ENCODE measurements at places on chromosomes 13 and 19. TPM values are rescaled to one million over a fixed set of nuclear protein-coding genes. Genes with fewer than 3 reads are reported as not detected.

GRCh38 chr13:26616126-26616525, 58.6 kb downstream of the WASF3 start:
- DNase-seq: peak; percentile 72

DNA sequence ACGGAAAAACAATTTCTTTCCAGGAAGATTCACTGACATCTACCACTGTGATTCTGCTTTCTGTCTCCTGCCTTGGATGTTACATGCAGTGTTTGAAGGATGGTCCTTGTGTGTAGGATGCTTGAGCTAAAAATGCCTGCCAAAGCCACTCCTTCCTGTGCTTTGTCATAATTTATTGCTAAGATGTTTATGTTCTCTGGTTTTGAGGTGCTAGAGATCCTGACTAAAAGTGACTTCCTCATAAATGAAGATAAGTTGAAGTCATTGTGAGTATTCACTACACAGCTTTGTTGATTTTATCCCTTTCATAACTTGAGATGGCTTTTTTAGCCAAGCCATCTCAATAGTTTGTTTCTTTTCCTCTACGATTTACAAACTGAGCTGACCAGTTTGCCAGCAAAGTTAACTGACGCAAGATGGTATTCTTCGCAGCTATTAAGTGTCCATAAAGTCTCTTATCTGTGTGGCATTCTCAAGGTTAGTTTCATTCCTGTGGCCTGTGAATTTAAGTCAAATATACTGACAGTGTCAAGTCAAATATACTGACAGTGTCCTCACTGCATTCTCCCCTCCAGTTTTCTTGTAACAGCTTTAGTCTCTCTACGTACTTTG, 15.7 kb upstream of the FBXL3 start:
- DNase-seq: peak; percentile 46

GRCh38 chr19:11138601-11139300, 16.8 kb downstream of the SPC24 start:
- peak; percentile 77 for DNase-seq

DNA sequence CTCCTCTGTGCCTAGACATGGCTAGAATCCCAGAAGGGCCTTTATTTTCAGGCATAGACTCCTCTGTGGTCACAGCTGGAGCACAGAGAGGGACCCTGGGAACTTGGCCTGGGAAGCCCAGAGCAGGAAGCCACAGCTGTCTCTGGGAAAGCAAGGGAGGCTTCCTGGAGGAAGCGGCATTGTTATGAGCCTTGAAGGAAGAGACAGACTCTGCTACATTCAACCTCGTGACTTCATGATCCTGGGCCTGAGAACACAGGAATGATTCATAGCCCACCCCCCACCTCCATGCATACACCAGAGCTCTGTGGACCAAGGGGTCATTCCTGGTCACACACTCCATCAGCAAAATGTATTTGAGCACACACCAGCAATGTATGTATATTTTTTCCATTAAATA, 8.6 kb downstream of the RDH8 start:
- peak; percentile 26 for DNase-seq

DNA sequence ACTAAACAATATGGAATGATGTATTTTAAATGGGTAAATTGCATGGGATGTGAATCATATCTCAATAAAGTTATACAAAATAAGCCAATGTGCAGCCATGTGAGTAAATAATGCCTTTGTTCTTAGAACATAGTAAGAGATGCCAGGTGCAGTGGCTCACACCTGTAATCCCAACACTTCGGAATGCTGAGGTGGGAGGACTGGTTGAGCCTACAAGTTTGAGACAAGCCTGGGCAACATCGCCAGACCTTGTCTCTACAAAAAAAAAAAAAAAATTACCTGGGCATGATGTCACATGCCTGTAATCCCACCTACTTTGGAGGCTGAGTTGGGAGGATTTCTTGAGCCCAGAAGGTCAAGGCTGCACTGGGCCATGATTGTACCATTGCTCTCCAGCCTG, 230.7 kb downstream of the RFC3 start:
- DNase-seq: no peak

- DNase-seq: no peak
Measured at GRCh38 chr19:16139752-16140151, 3.7 kb upstream of the HSH2D start.

- peak; percentile 93 for DNase-seq
Measured at GRCh38 chr13:50357586-50358118, 342.4 kb downstream of the KCNRG start.

DNA sequence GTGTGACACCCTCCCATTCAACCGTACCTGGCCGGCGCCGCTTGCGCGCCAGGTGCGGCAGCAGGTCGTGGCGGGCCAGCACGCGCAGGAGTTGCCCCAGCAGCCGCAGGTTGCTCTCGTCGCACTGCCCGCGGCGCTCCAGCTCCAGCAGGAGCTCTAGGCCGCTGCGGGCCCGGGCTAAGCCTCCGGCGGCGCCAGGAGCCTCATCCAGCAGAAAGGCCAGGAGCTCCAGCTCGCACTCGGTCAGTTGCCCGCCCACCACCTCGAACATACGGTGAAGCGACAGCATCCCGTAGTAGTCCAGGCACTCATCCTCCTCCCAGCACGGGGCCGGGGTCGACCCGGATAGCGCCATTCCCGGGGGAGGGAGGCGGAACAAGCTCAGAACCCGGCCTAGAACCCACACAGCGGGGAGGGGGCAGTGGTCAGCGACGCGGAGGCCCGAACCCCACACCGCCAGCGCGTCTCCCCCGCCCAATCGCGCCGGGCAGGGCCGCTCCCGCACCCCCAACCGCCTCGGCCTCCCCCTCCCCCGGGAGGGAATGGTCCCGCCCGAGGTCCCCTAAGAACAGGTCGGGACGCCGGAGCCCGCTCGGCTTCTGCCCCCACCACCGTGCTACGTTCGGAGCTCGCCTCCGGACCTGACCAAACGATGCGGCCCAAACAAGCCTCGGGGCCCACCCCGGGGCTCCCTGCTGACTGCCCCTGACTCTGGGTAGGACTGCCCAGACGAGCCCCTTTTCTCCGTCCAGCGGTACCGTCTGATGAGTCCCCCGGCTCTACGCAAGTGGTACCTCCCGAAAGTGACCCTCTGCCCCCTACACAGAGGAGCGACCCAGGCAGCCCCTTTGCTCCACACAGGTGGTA, 591 bp downstream of the DEDD2 start:
- DNase-seq: peak; percentile 16

GRCh38 chr13:77388944-77389624, 62.2 kb upstream of the MYCBP2 start:
- DNase-seq: no peak

GRCh38 chr13:73984949-73985691, 149.1 kb downstream of the KLF12 start:
- no peak for DNase-seq

- DNase-seq: peak; percentile 86
Measured at GRCh38 chr19:19463348-19464117, 51.8 kb downstream of the TSSK6 start.

GRCh38 chr19:9622531-9622930, 1.5 kb upstream of the ZNF561 start:
- no peak for DNase-seq

GRCh38 chr13:98482476-98483444, 94.1 kb downstream of the STK24 start:
- DNase-seq: peak; percentile 74

- no peak for DNase-seq
Measured at GRCh38 chr13:66200555-66200954, 1029.6 kb downstream of the PCDH9 start.

- no peak for DNase-seq
Measured at GRCh38 chr19:45881909-45882528, 3.9 kb downstream of the IRF2BP1 start.

URAD gene
- not detected for total RNA-seq

CLDN10 gene
- not detected for total RNA-seq

PIK3R2 gene
- total RNA-seq: 8.9 TPM

NLRP5 gene
- not detected for total RNA-seq

ICAM4 gene
- 2.3 TPM for total RNA-seq

KMT5C gene
- total RNA-seq: 1.8 TPM

WDR87 gene
- not detected for total RNA-seq

ILF3 gene
- total RNA-seq: 120 TPM

LHFPL6 gene
- total RNA-seq: 24.7 TPM

CGB3 gene
- total RNA-seq: not detected

All from IMR-90 (cell line).